B cell (primary cell): ENCODE measurements at places on chromosomes 12 and 14. TPM values are rescaled to one million over a fixed set of nuclear protein-coding genes. Genes with fewer than 3 reads are reported as not detected.

MYF5 gene
- total RNA-seq, result not detected in 2 replicates

MAP3K9 gene
- 20.2 and 23.5 TPM in 2 replicates for total RNA-seq

LRRC43 gene
- not detected in 2 replicates for total RNA-seq

PZP gene
- total RNA-seq, result not detected in 2 replicates

SRGAP1 gene
- total RNA-seq, result 0.22 and 0.24 TPM in 2 replicates

GRCh38 chr12:56014205-56014604 is 6.6 kb upstream of the IKZF4 start:
- H3K4me1 ChIP-seq, result no peaks in the 10 kb centered on the region
- H3K27me3 ChIP-seq, result no peaks in the 10 kb centered on the region
- H3K4me3 ChIP-seq, result no peak overlapping the region
- no peaks in the 10 kb centered on the region for H3K36me3 ChIP-seq
- H3K27ac ChIP-seq, result no peak overlapping the region
- DNase-seq, result no peak

GRCh38 chr12:122643207-122643805 is 59.9 kb downstream of the HCAR2 start:
- H3K4me3 ChIP-seq, result no peak overlapping the region
- H3K27ac ChIP-seq, result no peak overlapping the region
- H3K4me1 ChIP-seq, result no peaks in the 10 kb centered on the region
- no peak for DNase-seq
- H3K27me3 ChIP-seq, result no peaks in the 10 kb centered on the region

GRCh38 chr12:31876568-31877424 is 82.4 kb upstream of the RESF1 start:
- peak; percentile 78 for DNase-seq
- peak overlapping the region; percentile 100 for H3K27ac ChIP-seq
- peaks cover 38% of the 10 kb centered on the region for H3K36me3 ChIP-seq
- H3K4me3 ChIP-seq, result no peak overlapping the region
- H3K4me1 ChIP-seq, result peaks cover 69% of the 10 kb centered on the region

- no peak overlapping the region for H3K27ac ChIP-seq
- no peaks in the 10 kb centered on the region for H3K36me3 ChIP-seq
- DNase-seq, result no peak
- H3K4me1 ChIP-seq, result no peaks in the 10 kb centered on the region
- H3K4me3 ChIP-seq, result no peak overlapping the region
- H3K27me3 ChIP-seq, result no peaks in the 10 kb centered on the region
Observed at GRCh38 chr12:85985996-85986395, 111.9 kb downstream of the NTS start.

DNA sequence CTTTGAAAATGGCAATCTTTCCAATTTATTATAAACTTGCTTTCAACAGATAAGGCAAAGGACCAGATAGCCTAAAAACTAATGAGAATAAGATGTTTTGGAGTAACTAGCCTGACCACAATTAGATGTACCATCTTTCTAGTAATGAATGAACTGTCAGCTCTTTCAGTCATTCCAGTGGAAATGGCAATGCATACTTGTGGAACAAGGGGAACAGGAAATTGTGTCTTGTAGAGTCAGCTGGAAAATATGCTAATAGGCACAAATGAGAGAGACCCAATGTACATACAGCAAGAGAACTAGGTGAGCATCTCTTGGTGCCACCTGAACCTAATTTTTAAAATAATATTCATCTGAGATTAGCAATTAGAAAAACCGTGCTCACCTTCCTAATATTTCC is 76.1 kb upstream of the GPHB5 start:
- H3K4me1 ChIP-seq, result no peaks in the 10 kb centered on the region
- no peak overlapping the region for H3K27ac ChIP-seq
- no peak overlapping the region for H3K4me3 ChIP-seq
- H3K36me3 ChIP-seq, result peaks cover 36% of the 10 kb centered on the region

GRCh38 chr12:43896496-43896895 is 60.6 kb downstream of the TMEM117 start:
- H3K36me3 ChIP-seq, result no peaks in the 10 kb centered on the region
- no peaks in the 10 kb centered on the region for H3K4me1 ChIP-seq
- H3K4me3 ChIP-seq, result no peak overlapping the region

GRCh38 chr14:38138473-38139138 is 69.1 kb upstream of the SSTR1 start:
- DNase-seq, result no peak
- H3K4me1 ChIP-seq, result no peaks in the 10 kb centered on the region
- no peaks in the 10 kb centered on the region for H3K27me3 ChIP-seq
- H3K36me3 ChIP-seq, result no peaks in the 10 kb centered on the region

DNA sequence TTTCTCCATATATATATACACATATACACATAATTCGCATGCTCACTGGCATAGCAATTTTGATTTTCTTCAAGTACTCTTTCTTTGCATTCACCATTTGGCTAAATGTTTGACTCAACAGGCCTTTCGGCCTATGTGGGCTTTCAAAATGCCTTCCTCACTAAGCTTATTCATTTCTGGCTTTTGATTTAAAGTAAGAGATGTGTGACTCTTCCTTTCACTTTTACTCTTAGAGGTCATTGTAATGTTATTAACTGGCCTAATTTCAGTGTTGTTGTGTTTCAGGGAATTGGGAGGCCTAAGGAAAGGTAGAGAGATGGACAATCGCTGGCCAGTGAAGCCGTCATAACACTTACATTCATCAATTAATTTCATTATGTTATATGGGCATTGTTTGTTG is 14.5 kb upstream of the KLRD1 start:
- H3K27me3 ChIP-seq, result no peaks in the 10 kb centered on the region
- H3K4me1 ChIP-seq, result no peaks in the 10 kb centered on the region
- no peak overlapping the region for H3K4me3 ChIP-seq
- H3K36me3 ChIP-seq, result no peaks in the 10 kb centered on the region

DNA sequence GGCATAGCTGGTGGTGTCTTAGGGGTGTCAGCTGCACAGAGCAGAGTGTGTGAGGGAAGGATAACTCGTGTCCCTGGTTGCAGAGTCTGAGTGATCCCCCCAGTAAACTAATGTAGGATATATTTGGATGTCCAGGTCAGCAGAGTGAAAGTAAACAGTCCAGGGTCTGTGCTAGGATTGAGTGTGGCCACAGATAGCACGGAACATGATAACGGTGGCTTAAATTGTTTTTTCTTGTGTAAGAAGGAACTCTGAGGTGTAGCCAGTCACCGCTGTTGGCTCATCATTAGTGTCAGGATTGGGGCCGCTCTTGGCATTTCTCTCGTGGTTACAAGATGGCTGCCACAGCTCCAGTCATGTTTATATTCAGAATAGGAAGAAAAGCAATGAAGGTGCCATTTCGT is 97.3 kb downstream of the DERA start:
- no peaks in the 10 kb centered on the region for H3K27me3 ChIP-seq
- H3K4me3 ChIP-seq, result no peak overlapping the region
- no peak for DNase-seq
- H3K36me3 ChIP-seq, result peaks cover 2% of the 10 kb centered on the region

DNA sequence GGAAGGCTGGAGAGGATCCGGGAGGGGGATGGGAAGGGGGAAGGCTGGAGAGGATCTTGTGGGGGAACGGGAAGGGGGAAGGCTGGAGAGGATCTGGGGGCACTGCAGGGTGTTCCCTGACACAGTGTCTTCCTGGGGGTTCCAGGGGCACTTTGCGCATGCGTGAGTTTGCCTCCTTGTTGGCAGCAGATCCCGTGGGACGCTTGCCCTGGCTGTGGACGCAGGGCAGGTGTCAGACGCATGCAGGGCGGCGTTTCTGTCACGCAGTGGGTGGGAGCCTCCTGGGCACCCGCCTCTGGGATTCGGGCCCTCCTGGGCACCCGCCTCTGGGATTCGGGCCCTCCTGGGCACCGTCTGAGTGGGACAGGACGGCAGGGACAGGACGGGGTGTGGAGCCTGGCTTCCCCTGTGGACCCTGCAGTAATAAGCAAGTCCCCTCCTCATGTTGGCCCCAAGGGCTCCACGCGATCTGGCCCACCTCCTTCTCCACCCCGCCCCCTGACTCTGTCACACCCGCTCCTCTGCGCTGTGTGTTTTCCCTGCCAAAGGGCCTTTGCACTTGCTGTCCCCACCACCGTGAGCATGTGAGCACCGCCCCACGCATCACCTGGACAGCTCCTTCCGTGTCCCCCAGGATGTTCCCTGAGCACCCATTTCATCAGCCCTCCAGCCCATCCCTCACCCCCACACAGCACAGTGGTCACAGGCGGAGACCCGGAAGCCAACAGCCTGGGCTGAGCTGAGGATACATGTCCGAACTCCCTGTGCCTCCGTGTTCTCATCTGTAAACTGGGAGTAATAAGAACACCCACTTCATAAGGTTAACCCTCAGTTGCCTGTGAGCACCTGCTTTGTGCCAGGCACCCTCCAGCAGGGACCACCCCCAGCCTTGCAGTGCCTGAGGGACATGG is 4.4 kb downstream of the MMP17 start:
- H3K36me3 ChIP-seq, result no peaks in the 10 kb centered on the region
- H3K4me1 ChIP-seq, result peaks cover 27% of the 10 kb centered on the region
- DNase-seq, result peak; percentile 10
- no peak overlapping the region for H3K27ac ChIP-seq

- H3K36me3 ChIP-seq, result peaks cover 1% of the 10 kb centered on the region
- H3K27me3 ChIP-seq, result no peaks in the 10 kb centered on the region
- DNase-seq, result no peak
- peak overlapping the region; percentile 97 for H3K4me3 ChIP-seq
- peaks cover 13% of the 10 kb centered on the region for H3K4me1 ChIP-seq
Observed at GRCh38 chr12:108515916-108516315, 839 bp downstream of the FICD start.

DNA sequence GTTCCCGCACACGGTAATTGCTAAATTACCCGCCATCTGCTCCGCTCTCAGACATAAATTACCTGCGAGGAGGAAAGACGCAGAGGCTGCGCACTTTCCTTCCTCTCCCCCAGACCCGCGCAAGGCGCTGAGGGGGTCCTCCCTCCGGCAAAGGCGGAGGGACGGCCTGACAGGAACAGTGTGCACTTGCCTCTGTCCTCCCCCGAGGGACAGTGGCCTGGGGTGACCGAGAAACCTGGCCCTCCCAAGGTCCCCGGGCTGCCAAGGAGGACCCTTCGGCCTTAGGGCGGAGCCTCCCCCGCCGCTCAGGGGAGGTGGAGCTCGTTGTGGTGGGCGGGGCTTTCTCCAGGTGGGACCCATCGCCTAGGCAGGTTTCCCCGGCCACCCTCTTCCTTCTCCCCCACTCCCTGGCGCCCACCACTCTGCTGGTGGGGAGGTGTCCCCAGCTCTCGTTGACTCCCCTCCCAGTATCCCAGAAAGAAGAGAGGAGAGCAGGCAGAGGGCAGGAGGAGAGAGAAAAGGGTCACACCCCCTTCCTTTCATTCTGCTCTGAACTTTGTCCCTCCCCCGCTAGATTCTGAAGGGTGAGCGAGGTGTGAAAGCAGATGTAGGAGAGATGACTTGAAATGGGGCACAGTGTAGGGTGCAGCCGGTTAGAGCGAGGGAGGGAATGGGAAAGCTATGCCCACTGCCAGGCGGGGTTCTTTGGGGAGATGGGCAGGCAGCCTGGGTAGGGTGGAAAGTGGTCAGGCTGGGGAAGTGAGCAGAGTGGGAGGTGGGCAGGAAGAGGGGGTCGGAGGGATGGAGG is 11.4 kb upstream of the CALCOCO1 start:
- no peak overlapping the region for H3K27ac ChIP-seq
- H3K4me1 ChIP-seq, result peaks cover 27% of the 10 kb centered on the region
- H3K27me3 ChIP-seq, result peaks cover 71% of the 10 kb centered on the region
- peak overlapping the region; percentile 38 for H3K4me3 ChIP-seq

- H3K27me3 ChIP-seq, result no peaks in the 10 kb centered on the region
- no peaks in the 10 kb centered on the region for H3K36me3 ChIP-seq
- DNase-seq, result peak; percentile 79
- H3K27ac ChIP-seq, result peak overlapping the region; percentile 85
Observed at GRCh38 chr14:76953311-76953945, 75.1 kb downstream of the IRF2BPL start.

GRCh38 chr12:109461846-109462756 is 15.0 kb downstream of the KCTD10 start:
- peaks cover 11% of the 10 kb centered on the region for H3K4me1 ChIP-seq
- H3K4me3 ChIP-seq, result no peak overlapping the region
- DNase-seq, result no peak
- no peak overlapping the region for H3K27ac ChIP-seq
- peaks cover 24% of the 10 kb centered on the region for H3K36me3 ChIP-seq

GRCh38 chr12:82690006-82690405 is 3.3 kb downstream of the TMTC2 start:
- no peak for DNase-seq
- no peaks in the 10 kb centered on the region for H3K36me3 ChIP-seq
- no peaks in the 10 kb centered on the region for H3K27me3 ChIP-seq
- peaks cover 16% of the 10 kb centered on the region for H3K4me1 ChIP-seq
- H3K4me3 ChIP-seq, result no peak overlapping the region

- H3K36me3 ChIP-seq, result no peaks in the 10 kb centered on the region
- H3K27ac ChIP-seq, result no peak overlapping the region
- DNase-seq, result no peak
- peak overlapping the region; percentile 41 for H3K4me3 ChIP-seq
- H3K4me1 ChIP-seq, result peaks cover 14% of the 10 kb centered on the region
Observed at GRCh38 chr14:103846543-103847450, 578 bp downstream of the PPP1R13B start.

- H3K27me3 ChIP-seq, result peaks cover 10% of the 10 kb centered on the region
- no peak overlapping the region for H3K27ac ChIP-seq
- H3K4me1 ChIP-seq, result no peaks in the 10 kb centered on the region
- H3K4me3 ChIP-seq, result no peak overlapping the region
Observed at GRCh38 chr14:60311417-60311816, 62.4 kb downstream of the PPM1A start.

DNA sequence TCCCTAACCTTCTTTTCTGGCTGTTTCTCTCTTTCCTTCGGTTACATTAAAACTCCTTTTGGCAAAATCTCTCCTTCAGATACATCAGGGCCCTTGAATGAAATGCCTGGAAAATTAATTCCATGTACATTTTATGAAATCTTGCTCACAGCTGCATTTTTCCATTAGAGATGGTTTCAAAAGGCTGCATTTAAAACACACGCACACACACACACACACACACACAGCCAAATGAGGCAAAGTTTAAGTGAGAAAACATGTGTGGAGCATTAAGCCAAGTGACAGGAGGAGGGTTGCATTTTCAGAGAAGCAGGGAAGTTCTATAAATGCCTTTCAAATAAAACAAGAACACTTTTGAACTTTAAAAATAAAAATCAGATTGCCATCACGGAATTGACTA is 216.4 kb downstream of the LRIG3 start:
- H3K4me3 ChIP-seq, result no peak overlapping the region
- no peaks in the 10 kb centered on the region for H3K36me3 ChIP-seq
- H3K4me1 ChIP-seq, result no peaks in the 10 kb centered on the region
- no peak for DNase-seq

DNA sequence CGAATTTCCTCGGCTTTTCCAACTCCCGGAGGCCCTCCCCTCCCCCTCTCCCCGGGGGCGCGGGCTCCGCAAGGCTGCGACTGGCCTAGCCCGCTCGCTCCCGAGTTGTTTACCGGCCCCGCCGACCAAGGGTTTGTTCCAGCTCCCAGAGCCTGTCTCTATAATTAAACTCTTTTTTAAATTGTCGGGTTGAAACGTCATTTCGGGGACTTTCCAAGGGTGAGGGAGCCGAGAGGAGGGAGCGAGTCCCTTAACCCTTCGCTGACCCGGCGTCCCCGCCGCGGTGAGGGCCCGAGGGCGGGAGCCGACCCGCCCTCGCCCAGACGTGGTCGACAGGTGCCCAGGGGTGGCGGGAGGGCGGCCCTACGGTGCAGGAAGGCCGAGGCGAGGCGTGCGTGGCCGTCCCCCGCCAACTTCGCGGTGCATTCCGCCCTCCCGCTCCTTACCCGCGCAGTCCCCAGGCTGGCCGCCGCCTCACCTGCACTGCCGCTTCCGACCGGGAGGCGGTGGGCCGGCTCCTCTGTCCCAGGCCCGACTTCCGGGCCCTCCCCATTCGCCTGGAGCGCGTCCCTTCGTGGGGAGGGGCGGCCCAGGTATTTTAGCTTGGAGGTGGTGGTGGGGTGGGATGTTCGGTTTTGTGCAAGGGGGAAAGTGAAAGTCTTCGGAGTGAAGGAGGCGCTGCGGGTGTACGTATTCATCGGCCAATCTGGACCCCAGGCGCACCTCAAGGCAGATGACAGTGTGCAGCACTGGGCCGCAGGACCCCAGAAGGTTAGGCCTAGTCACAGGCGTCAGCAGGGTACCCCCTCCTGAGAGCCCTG is 2.9 kb upstream of the ZFP36L1 start:
- no peaks in the 10 kb centered on the region for H3K27me3 ChIP-seq
- peak; percentile 96 for DNase-seq
- H3K36me3 ChIP-seq, result peaks cover 14% of the 10 kb centered on the region
